ENCODE measurements at places on chromosomes 4 and X.

DNA sequence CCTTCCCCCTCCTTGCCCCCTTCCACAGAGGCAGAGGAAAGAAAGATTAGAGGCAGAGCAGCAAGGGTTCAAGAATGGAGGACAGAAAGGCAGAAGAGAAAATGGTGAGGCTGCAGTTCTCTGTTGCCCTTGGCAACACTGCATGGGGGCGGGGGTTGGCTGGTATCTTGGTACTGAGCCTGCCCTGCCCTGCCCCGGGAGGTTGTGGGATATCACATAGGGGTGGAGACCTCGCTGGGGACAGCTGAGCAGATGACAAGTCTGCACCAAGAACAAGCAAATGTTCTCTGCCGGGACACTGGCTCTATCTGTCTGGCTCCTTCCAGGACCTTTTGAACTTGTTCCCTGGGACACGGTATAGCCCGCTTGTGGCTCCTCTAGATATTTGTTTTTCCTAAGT is 39.8 kb downstream of the NHS start:
- DNase-seq: no peak

DNA sequence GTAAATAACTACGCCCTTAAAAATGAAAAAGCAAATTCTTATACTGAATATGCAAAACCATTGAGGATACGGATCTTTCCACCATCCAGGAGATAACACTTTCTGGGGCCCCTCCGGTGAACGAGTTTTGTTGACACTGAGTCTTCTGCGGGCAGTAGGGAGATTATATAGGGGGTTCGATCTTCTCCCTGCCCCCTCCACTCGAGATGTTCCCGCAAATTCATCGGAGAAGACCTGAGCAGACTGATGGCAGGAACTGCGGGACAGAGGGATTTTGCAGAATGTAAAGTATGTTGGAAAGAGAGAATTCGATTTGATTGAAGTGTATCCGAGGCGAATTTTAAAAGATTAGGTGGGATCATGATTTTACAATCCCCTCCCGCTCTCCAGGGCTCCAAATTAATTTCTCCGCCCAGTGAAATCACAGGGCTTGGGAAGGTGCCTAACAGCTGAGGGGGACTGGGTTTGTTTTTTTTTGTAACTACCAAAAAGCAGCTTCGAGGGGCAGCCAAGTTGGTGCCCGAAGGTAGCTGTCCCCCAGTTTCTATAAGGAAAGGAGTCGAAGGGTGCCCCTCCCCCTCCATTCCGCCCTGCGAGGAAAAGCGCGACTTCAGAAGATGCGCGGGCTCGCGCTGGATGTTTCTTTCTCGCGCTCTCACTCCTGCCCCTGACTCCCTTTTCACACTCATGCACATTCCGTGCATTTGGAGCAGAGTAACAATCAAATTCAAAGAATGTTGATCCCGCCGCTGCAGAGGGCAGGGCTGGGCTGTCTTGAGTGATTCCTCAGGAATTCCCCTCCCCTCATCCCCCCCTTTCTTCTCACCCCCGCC is 1.2 kb downstream of the TMEM255A start:
- peak; percentile 66 for DNase-seq

- DNase-seq: no peak
These were observed 5.3 kb upstream of the COPS4 start for GRCh38 chr4:83029688-83030087.

- DNase-seq: no peak
These were observed 53.9 kb upstream of the KIAA1210 start for GRCh38 chrX:119181491-119181890.

DNA sequence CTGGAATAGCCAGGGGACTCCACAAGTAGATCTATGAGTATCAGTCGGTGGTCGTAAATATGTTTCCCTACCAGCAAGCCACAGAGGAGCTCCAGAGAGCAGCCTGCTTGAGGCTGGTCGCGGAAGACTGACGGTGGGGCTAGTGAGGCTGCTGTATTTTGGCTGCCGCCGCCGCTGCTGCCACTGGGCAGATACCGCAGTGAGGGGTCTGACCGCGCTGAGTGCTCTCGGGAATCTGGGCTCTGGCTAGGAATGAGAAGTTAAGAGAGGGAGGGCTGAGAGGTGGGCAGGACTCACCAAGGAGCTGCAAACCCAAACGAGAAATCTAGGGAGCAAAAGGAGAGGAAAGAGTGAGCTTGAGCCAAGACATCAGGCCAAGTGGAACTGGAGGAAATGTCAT is at the start of gene EXOC1L:
Gene EXOC1L (plus strand): TSS at position 157 of the 400 bp plus-strand sequence. CDS start 237 bp downstream, at position 394.
- peak; percentile 93 for DNase-seq
